ENCODE measurements at places on chromosomes 12 and 14.

DNA sequence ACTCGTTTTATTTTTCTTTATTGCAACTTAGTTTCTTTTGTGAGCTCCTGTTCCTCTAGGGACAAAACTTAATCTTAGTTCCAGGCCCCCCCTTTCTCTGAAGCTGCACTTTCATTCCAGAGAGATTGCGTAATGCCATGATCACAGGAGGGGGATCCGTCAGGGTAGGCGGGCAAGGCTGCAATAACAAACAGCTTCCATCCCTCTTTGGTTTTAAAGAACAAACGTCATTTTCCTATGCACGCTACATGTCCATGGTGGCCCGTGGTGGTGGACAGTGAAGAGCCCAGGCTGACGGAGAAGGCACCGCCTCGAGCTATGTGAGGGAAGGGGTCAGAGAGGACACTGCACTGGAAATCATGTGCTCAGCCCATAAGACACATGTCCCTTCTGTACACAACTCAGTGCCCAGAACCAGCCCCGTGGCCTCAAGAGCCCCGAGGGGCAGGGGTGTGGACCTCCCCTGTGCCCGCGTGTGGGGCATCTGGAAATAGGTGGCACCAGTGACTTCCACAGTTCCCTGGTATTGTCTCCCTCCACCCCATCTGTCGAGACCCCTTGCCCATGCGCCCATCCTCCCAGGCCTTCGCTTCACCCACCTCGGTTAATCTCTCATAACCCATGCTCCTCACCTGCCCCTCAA is 161.4 kb downstream of the ADGRD1 start:
- DNase-seq: no peak

DNA sequence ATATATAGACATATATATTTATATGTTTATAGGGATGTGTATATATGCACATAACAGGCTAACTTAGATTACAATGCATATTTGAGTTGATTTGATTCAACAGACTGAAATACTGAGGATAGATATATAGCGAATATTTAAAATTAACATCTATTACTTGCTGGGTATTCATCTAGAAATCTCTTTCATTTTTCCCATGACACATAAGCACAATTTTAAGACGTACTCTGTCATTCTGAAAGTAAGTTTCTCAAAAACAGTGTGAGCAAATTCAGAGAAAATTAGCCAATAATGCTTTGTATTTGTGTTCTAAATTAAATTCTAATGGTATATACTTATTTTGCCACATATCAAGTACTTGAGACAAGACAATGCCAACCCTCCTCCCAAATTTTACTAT is 907.5 kb upstream of the MDGA2 start:
- no peak for DNase-seq

- DNase-seq: no peak
Measured at GRCh38 chr12:62642486-62642885, 175.9 kb downstream of the MON2 start.

GRCh38 chr12:12620730-12621315 is 9.1 kb downstream of the CREBL2 start:
- no peak for DNase-seq

- DNase-seq: peak; percentile 74
Measured at GRCh38 chr14:61477712-61478462, 156.5 kb downstream of the PRKCH start.

DNA sequence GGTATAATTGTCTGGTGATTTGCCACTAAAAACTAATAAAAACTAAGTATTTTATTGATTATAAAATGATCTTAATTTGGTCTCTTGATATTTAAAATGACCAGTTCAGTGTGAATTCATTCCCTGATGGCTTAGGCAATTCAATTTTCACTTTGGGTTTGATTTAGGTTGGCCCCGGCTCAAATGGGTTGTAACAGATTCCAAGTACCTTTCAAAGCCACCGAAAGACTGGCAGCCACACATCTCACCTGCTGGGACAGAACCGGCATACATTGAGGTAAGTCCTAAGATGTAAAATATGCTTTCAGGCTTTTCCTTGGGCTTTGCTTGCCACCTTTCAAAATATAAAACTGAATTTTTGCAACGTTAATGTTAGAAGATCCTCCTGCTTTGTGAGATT is 77.5 kb upstream of the ATF1 start:
- DNase-seq: no peak

- DNase-seq: no peak
Measured at GRCh38 chr12:76666290-76666835, 97.6 kb upstream of the ZDHHC17 start.

- DNase-seq: no peak
Measured at GRCh38 chr14:100715332-100715731, 11.4 kb upstream of the DLK1 start.

DNA sequence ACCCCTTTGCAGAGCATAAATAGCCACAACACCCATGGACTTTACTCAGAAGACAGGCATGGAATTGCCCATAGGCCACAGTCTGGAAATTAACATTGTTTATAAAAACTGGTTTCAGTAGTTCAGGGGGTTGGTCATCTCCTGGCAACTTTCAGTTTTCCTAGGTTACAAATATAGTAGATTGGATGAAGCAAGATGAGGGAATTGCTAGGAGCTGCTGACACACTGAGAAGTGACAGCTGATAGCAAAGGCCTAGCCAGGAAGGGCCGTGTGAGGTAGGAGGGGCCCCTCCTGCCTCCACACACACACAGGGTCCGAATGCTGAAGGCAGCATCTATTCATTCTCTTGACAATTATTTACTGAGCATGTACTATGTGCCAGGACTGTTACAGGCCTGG is 8.3 kb downstream of the GALNT16 start:
- no peak for DNase-seq

DNA sequence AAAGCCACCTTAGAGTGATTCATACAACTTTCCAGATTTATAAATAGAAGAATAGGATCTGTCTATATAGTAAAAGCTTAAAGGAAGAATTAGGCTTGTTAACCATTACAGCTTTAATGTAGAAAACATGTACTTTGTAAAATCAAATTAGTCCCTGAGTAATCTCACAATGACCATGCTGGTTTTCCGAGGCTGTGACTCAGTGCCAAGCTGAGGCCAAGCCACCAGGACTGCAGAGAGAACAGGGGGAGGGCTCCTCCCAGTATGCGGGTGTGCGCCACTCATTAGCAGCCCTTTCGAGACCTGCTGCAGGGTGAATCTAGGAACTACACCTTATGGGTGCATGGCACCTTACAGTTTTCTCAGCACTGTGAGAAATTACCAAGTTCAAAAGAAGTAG is 167.0 kb downstream of the EFCAB11 start:
- no peak for DNase-seq

DNA sequence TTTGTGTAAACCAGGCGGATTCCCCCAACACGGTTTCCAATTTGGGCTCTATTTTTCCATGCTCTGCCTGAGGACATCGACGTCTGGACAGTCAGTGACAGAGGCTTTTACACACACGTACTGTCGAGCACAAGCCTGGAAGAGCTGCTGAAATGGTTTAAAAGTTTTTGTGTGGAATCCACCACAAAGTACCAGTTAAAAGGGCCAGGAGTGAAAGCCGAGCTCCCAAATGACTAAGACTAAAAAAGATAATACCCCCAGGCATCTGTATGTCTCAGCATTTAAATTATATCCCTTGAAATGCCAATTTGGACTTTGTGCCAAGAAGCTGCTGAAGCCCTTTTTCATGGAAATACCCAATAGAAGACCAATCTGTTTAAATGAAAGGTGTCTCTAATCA is 173.2 kb downstream of the EGLN3 start:
- DNase-seq: no peak

DNA sequence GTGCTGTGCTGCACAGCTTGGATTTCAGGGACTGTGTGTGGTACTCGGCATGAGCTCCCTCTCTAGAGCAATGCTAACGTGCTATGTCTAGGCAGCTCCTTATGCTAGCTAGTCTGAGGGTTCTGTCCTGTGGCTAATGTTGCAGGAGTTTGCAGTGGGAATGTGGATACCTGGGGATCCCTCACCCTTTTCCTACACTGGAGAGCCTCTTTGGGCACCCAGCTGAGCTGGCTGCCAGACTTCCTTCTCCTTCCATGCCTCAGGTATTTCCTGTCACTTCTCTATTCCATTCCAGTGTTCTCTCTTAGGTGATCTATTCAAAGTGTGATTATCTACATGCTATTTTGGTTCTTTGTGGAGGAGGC is 64.9 kb downstream of the FBXO33 start:
- DNase-seq: no peak

GRCh38 chr12:13270817-13271216 is 74.3 kb downstream of the EMP1 start:
- no peak for DNase-seq

DNA sequence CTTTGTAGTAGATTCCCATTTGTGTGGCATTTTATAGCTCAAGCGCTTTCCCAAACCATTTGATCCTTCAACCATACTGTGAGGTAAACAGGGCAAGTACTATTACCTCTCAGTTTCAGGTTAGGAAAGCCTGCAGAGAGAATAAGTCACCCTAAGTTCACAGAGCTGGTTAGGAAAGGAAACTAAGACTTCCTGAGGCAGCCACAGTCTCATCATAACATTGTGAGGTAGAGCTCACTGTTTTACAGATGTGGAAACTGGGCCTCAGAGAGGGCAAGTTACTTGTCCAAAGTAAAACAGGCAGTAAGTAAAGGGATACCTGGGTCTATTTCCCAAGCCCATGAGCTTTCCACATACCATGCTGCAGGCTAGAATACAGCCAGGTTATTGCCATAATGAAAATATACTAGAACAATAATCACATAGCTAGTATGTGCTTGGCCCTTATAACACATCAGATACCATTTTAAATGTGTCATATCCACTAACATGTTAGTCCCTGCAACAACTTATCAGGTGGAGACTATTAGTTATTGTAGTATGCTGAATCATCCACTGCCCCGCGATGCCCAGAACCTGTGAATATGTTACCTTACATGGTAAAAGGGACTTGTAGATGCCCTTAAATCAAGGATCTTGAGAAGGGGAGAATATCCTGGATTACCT is 150.9 kb upstream of the GRIP1 start:
- no peak for DNase-seq

GRCh38 chr12:19783547-19784444 is 344.5 kb downstream of the AEBP2 start:
- no peak for DNase-seq

DNA sequence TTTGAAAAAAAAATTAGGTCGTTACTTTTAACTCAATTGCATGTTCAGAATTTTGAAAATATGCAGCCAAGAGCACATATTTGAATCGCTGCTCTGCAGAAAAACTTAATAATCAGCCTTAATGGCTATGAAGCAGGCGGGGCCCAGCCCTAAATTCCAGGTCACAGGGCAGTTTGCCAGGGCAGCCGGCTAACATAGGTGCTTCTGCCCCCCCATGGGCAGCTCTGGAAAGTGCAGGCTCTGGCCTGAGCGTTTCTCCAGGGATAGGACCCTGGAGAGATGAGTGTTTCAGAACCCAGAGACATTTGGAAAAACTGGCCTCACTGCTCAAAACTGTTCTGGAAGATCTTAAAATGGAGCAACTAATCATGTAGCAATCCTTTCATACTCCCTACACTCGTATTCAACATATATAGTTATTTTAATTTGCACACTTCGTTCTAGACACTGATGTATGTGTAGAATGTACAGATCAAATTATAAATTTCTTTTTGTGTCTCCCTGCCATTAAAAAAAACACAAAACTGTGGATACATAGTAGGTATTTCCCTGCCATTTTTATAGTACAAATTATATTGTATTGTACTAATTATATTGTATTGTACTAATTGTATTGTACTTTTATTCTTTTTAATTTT is 26.0 kb upstream of the PTGR2 start:
- peak; percentile 82 for DNase-seq

DNA sequence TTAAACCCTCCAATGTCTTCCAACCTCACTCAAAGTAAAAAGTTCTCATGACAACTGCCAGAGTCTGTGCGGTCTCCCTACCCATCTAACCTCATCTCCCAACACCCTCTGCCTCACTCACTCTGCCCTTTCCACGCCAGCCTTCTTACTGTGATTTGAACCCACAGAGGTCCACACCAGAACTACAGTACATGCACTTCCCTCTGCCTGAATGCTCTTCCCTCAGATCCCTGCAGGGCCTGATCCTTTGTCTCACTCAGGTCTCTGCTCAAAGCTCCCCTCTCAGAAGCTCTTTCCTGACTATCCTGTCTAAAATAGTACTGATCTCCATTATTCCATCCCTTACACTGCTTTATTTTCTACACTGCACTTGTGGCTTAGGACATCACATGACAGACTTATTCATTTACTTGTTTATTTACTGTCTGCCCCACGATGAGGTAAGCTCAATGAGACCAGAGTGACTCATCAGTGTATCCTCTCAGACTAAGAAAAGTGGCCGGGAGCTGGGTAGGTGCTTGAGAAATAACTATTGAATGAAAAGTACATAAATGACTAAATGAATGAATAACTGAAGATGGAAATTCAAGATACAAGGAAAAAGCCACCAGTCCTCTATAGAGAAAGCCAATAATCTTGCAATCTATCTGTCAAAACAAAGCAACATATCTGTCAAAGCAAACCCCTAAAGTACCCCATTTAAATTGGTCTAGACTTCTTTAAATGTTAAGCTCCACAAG is 17.1 kb downstream of the POMT2 start:
- peak; percentile 73 for DNase-seq

DNA sequence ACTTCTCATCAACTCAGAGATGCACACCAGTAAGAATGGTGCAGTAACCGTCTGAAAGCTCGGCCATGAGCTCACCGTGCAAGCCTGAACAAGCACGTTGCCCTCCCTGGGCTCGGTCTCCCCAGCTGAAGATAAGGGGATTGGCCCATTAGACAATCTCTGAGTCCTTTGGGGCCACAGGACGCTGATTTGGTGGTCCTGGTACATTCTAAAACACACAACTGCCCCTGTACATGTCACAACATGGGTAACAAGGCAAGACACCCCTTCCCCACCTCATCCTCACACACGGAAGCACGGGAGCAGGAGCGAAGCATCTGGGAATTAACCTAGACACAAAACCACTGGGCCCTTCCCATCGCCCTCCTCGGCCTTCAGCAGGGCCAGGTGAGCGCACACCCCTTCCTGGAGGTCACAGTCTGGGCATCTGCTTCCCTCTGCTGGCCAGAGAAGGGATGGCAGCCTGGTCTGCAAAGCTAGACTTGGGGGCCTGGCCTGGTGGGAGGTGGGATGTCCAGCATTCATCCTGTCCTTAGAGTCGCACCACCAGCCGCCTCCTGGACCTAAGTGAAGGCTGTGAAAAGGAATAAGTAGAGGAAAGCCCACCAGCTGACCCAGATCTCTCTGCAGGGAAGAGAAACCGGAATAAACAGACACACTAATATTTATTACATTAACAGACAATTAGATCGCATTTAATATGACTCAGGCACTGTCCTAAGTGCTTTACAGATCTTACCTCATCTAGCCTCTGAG is 18.9 kb upstream of the SMUG1 start:
- DNase-seq: peak; percentile 76

Measured in stimulated activated CD4-positive, alpha-beta T cell treated with anti-CD3 and anti-CD28 coated beads, Interleukin-1b, Interleukin-23, amount 100 ng/mL, for 48 hours (primary cell).